Breast epithelium (tissue), 4 donors: ENCODE measurements at places on chromosomes 2 and 18. TPM values are rescaled to one million over a fixed set of nuclear protein-coding genes. Genes with fewer than 3 reads are reported as not detected.

The SNED1 gene
- total RNA-seq: 46.9 TPM

The PLEKHH2 gene
- total RNA-seq: 63.5 TPM

The DPP10 gene
- 0.33 TPM for total RNA-seq

The BOLL gene
- not detected for total RNA-seq

The SP9 gene
- total RNA-seq: not detected

DNA sequence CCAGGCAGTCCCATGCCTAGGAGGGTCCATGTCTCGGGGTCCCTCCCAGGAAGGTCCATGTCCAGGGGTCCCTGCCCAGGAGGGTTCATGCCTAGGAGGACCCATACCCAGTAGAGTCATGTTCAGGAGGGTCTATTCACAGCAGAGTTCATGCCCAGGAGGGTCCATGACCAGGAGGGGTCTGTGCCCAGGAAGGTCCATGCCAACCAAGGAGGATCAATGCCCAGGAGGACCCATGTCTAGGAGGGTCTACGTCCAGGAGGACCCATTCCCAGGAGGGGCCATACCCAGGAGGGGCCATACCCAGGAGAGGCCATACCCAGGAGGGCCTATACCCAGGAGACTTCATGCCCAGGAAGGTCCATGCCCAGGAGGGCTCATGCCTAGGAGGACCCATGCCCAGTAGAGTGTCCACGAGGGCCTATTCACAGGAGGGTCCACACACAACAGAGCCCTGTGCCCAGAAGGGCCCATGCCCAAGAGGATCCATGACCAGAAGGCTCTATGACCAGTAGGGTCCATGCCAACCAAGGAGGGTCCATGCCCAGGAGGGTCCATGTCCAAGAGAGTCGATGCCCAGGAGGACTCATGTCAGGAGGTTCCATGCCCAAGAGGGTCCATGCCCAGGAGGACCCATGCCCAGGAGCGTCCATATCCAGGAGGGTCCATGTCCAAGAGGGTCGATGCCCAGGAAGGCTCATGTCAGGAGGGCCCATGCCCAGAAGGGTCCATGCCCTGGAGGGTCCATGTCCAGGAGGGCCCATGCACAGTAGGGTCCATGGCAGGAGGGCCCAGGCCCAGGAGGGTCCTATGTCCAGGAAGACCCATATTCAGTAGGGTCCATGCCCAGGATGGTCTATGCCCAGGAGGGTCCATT, 10.1 kb downstream of the GPR35 start:
- peak; percentile 39 for DNase-seq

DNA sequence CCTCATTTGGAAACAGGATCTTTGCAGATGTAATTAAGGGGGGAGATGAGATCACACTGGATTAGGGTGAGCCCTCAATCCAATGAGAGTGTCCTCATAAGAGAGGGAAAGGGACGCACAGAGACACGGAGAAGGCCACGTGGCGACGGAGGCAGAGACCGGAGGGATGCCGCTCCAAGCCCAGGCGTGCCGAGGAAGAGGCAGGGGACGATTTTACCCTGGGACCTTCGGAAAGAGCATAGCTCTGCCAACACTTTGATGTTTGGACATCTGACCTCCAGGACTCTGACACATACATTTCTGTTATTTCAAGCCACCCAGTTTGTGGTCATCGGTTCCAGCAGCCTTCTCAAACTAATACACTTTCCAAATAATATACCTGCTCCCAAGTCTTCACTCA, 84.4 kb upstream of the ZCCHC2 start:
- DNase-seq: no peak

DNA sequence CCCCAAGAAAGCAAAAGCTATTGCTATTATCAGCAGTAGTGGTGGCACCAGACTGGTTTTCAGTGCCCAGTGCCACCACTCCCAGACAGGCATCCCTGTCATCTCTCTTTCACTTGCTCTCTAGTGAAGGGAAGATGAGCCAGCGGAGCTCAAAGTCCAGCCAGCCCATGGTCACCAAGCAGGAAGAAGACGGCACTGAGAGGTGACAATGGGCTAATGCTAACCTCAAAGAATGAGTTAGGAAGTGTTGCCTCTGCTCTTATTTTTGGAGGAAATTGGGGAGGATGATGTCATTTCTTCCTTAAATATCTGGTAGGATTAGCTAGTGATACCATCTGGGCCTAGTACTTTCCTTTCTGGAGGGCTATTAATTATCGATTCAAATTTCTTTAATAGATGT, 1.7 kb downstream of the SP140 start:
- DNase-seq: no peak

- no peak for DNase-seq
These were observed 224.2 kb downstream of the CD226 start for GRCh38 chr18:69723434-69723833.

DNA sequence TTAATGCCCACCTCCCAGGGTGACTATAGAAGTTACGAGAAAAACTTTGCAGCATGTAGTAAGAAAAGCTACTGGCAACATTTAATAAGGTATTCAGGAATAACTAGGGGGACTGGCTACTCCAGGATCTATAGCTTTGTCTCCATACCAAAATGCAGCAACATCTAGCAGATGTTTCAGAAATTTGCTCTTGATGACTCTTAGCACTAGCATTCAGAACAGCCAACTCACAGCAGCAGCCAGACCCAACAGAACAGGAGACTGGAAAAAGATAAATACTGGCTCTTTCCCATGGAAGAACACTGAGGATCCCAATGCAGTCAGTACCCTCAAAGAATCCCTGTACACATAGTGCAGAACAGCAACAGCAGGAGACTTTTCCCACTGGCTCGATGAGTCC, 105.0 kb downstream of the PRKRA start:
- DNase-seq: no peak

GRCh38 chr2:218877331-218877730, 3.3 kb upstream of the WNT10A start:
- DNase-seq: no peak

DNA sequence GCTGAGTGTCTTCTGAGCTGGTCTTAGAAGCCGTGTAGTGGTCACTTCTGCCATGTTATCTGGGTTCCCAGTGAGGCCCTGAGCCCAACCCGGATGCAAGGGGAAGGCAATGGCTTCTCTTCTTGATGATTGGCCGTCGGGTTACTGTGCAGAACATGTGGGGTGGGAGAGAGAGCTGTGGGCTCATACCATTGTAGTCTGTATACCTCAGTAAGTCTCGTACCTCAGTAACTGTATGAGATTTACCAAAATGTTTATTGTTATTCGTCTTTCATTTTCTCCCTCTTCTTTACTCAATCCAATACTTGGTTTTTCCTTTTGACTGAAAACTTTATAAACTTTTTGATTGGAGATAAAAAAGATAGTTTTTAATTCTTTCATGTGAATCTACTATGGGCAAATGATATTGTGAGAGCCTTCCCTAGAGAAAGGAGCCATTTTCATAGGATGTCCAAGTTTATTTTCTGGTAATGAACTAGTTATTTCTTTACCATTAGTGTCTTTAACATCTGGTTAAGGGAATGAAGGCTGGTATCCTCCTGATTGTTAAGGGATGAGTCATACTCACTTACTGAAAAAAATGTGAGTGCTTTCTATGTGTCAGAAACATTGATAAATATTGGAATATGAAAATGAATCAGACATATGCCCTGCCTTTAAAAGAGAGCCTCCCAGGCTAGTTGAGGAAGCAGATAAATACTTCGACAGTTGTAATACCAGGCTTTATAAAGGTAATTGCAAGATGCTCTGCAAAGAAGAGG, 129.9 kb downstream of the PRPF40A start:
- no peak for DNase-seq

- DNase-seq: no peak
These were observed 22.6 kb upstream of the ITGA6 start for GRCh38 chr2:172404824-172405223.

GRCh38 chr18:41134426-41134825, 820.6 kb upstream of the PIK3C3 start:
- no peak for DNase-seq

DNA sequence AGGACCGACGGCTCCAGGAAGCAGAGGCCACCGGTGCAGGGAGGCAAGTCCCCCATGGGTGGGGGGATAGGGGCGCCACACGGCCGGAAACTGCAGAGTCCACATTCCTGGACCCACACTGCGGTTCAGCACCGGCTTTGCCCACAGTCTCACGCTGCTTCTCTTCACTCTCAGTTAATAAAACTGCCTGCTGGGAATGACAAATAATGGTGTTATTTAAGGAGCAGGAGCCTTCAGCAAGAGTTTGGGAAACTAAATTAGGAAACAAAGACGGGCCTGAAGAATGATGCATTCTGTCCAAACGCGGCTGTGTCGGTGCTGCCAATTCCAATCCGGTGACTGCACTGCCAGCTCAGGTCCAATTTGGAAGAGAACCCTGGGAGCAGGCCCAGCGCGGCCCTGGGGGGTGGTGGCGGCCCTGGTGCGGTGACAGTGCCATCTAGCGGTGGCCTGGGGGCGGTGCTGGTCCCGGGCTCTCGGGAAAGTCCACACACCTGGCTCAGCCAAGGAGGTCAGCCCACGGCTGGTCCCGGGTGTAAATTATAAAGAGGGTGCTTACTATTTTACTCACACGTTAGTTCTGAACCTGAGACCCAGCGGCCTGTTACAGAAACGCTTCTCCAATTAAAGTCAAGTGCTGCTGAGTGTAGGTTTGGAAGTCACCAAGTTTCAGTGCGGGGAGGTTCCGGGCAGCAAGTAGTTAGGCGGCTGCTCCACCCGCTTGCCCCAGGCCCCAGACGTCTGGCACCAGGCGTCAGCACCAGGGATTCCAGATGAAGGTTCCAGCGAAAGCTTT, 73.1 kb upstream of the PXDN start:
- peak; percentile 91 for DNase-seq

DNA sequence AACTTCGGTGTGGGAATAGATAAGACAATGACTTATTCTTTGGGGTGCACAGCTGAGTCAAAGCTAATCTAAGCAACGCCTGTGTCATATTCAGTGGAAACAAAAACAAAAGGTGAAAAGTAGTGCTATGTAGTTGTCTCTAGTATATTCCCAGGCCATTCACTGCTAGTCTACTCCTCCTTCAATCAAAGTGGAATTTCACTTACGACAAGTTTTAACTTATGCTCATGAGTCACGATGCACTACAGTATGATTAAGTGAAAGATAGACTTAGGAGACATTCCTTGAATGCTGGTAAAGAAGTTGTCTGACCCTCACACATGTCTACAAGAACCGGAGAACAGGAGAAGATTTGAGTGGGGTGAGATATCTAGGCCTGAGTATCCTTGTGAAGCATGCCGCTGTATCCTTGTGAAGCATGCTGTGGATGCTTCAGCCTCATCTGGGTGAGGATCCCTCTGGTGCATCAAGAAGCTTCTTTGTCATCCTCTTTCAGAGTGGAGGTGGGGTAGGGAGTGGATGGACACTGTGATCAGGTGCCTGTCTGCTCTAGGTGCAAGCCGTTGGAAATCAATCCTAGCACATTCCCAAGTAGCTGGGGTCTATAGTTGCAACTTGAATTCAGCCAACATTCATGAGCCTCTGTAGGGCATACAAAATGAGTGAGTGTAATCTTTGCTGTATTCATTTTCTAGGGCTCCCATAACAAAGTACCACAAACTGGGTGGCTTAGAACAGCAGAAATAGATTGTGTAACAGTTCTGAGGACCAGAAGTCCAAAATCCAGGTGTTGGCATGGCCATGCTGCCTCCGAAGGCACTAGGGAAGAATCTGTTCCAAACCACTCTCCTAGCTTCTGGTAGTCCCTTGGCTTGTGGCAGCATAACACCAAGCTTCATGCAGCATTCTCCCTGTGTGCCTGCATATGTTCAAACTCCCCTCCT, 173.5 kb upstream of the FN1 start:
- no peak for DNase-seq

DNA sequence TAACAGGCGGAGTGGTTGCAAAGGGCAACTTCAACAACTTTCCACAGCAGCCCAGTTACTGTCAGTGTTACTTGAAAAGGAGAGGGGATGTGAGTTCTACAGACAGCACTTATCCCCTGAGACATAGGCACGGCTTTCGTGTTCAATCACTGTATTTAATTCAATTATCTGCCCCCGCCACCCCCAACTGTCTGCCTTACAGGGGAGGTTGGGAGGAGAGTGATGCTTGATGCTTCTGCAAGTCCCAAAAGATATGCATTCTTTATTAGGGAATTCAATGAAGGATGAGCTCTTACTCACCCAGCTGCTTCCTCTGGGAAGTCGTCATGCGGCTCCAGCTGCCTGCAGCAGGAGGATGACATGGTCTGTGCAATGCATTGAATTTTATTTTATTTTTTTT, 639.9 kb downstream of the DCC start:
- no peak for DNase-seq

GRCh38 chr2:133044556-133044955, 374.6 kb upstream of the LYPD1 start:
- no peak for DNase-seq

GRCh38 chr2:108538000-108538625, 3.8 kb downstream of the LIMS1 start:
- DNase-seq: no peak

GRCh38 chr2:33131111-33131510, 184.4 kb downstream of the LTBP1 start:
- DNase-seq: no peak

DNA sequence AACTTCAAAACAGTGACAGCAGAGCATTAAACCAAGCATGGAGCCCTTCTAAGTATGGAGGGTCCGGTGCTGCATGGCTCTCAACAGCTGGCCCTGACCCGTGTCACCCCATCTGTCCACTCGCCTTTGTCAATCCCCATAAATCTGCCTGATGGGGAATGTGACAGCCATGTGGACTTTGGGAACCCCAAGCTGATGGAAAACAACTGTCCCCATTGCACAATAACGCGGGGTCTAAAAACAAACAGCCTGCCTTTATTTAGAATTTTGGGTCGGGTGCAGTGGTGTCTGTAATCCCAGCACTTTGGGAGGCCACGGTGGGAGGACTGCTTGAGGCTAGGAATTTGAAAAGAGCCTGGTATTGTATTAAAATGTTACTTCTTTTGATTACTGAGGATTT, 17.1 kb upstream of the THADA start:
- DNase-seq: no peak

GRCh38 chr2:225472161-225472560, 72.7 kb downstream of the NYAP2 start:
- DNase-seq: no peak

DNA sequence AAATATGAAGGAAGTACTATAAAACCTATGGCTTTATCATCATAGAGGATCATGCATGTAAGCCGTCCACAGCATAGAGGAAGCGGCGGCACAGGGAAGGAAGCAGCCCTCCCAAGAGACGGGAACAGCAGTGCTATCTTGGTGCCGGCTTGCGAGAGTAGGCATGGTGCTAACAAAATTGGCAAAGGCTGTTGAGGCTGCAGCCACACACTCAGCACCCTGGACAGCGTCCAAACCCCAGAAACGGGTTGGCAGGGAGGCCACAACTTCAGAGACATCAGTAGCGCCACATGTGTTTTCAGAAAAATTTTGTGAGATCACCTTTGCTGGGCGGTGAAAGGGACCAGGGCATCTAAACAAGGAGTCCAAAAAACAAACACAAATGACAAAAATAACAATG, 37.7 kb downstream of the NETO1 start:
- no peak for DNase-seq

DNA sequence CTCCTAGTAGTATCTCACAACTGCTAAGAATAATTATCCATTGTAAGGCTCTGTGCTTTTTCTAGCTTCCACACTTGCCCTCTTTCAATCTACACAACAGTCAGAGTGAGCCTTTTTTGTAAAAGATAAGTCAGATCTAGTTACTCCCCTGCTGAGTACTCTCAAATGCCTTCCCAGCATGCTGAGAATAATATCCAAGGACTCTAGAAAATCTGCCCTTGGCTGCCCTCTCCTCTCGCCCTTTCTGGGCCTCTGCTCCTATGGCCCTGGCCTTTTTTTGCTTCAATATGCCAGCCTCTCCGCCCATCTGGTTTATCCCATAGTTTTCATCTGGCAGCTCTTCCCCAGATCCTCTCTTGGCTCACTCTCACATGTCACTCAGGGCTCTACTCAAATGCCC, 455.9 kb upstream of the UBE2E3 start:
- no peak for DNase-seq
